ENCODE measurements at places on chromosomes 5 and 9.

GRCh38 chr5:23012842-23013241, 159.7 kb upstream of the CDH12 start:
- ATAC-seq: no peak

DNA sequence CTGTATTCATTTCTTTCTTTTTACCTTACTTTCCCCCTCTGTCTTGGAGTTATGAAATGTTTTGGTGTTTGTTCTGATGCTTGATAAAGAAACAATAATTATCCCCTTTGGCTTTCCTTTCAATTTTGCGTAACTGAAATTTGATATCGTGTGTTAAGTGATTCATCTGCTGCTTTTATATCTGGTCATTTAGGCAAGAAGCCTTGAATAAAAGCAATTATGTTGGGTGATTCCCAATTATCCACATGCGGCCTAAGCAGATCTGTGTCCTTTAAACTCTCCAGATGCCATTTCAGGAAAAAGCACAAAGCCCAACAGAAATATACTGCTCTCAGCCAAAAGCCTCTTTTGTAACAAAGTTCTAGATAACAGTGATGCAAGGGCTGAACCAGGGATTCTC, 92.8 kb downstream of the TAF11L14 start:
- no peak for ATAC-seq

DNA sequence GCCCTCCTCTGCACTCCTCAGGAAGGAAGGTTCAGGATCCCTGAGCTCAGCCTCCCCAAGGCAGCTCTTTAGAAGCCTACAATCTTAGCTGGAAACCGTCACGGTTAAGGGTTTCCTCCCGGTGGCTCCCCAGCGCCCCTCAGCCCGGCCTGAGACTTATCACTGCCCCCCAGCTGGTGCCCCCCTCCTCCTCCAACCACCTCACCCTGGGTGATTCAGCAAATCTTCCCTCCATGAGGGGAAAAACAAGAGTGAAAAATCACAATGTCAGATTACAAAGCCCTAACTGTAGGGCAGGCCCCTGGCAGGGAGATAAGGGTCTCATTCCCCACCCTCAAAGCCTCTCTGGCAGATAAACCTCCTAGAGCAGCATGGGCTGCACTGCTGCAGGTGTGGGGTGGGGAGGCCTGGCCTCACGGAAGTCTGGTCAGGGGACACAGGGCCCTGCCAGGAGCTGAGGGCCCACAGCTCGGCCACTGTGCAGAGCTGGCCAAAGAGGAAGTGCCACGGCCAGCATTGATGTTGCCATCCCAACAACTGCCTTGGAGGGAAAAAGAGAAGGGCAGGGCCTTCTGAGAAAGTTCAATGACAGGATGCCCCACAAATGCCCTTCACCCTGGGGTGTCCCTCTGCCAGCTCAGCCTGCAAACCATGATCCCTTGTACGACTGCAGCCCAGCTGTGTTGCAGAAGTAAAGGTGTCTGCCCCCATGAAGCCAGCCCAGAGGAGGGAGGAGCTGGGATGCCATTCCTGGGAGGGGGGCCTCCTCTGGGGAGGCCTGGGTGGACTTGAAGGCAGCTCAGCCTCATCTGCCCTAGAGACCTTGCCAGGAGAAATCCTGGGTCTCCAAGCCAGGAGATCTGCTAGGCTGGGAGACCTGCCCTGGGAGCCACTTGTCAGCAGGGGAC, 25.9 kb downstream of the GFI1B start:
- ATAC-seq: peak; percentile 46

- no peak for ATAC-seq
These were observed 227.9 kb upstream of the TARS1 start for GRCh38 chr5:33212900-33213299.

GRCh38 chr9:81377921-81378320, 311.4 kb downstream of the TLE1 start:
- no peak for ATAC-seq

DNA sequence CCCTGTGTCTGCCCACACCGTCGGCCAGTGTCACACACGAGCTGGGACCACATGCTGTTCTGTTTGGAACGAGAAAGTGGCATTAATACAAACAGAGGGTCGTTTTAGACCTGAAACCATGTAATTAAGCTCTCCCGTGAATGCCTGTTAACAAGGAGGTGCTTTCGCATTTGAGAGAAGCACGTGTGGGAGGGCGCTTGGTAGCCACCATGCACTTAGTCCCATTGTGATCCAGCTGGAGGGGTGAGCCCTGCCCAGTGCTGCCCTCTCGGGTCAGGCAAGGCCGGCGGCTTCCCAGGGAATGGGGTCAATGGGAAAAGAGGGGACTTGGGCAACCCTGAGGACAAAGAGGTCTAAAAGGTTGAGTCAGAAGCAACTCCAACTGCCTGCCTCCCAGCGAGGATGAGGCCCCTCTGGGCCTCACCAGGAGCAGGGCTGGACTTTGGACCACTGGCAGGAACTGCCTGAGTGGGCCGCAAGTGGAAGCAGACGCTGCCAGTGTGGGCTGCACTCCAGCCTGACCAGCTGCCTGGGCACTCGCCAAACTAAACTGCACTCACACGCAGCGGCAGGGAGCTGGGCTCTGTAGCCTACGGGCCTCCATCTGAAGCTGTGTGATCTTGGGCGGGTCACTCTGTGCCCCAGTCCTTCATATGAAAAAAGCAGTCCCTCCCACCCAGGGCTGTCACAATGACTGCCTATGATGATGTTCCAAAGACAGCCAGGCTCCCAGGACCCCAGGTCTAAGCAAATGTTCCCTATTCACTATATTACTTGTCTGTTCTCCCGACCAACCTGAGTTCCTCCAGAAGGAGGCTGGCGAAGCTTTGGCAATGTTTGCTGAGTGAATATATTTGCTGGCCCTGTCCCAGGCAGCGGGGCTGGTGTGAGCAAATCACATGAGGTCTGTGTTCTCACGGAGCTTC, 195.7 kb downstream of the CDK5RAP2 start:
- ATAC-seq: peak; percentile 60

DNA sequence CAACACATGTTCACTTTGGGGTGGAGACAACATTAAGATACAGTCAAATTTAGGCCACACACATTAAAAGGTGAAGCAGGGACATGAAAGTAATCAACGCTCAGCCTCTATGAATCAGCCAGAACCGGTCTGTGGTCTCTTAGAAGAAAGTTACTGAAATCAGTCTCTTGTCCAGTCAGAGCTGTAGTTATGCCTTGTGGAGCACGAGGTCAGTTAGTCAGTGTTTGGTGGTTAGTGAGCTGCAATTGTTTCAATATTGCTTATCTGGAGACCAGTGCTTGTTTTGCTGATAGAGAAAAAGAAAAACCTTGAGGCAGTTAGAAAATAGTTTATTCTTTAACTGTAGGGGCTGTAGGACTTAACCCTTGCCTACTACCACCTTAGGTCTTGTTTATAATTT, 157.8 kb upstream of the RASEF start:
- no peak for ATAC-seq

DNA sequence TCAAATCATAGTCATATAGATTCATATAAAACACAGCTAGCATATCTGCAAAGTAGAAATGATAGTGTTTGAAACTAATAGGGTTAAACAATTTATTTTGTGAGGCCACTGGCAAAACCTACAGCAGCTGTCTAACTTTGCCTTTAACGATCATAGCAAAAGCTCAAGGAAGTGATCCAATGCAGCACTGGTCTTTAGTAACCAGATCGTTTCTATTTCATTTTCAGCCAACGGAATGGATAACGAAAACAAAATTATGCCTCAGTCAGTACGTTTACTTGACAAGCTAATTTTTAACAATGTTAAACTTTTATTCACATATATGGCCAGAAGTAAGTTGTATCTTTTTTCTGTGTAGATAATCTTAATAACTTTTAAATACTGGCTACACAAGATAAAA, 17.7 kb downstream of the MLLT3 start:
- no peak for ATAC-seq

- no peak for ATAC-seq
These were observed 114.5 kb downstream of the BAAT start for GRCh38 chr9:101270302-101270701.

- ATAC-seq: no peak
These were observed 193.7 kb downstream of the MAPKAP1 start for GRCh38 chr9:125513303-125513667.

DNA sequence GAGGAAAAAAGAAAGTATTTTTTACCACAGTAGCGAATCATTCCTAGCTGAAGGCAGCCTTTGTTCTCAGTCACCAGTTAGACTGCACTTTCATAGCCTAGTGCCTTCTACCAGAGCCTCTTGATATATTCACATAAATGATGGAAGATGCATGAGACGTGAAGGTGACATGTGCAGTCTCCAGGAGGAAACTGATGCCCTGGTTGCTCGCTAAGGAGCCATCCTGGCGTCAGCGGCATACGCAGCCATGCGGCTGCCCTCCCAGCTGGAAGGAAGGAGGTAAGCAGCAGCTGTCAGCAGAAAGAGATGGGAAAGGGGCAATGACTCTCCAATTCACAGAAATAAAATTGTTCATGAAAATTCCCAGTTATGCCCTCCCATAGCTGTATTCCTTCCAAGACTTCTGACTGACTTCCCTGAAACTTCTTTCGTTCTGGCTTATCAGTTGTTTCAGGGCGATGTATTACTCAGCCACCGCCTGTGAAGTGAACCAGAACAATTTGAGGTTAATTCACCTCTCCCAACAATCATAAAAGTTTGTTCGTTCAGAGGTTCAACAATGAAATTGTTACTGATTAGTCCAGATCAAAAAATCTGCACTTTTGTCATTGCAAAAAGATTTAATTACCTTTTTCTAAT, 331.2 kb downstream of the NR2F1-AS1 start:
- ATAC-seq: peak; percentile 63

- ATAC-seq: no peak
These were observed 59.4 kb upstream of the BASP1 start for GRCh38 chr5:17157916-17158529.
